Activated CD8-positive, alpha-beta memory T cell treated with anti-CD3 and anti-CD28 coated beads for 1 hour (primary cell): ENCODE measurements at places on chromosomes 7 and 10.

DNA sequence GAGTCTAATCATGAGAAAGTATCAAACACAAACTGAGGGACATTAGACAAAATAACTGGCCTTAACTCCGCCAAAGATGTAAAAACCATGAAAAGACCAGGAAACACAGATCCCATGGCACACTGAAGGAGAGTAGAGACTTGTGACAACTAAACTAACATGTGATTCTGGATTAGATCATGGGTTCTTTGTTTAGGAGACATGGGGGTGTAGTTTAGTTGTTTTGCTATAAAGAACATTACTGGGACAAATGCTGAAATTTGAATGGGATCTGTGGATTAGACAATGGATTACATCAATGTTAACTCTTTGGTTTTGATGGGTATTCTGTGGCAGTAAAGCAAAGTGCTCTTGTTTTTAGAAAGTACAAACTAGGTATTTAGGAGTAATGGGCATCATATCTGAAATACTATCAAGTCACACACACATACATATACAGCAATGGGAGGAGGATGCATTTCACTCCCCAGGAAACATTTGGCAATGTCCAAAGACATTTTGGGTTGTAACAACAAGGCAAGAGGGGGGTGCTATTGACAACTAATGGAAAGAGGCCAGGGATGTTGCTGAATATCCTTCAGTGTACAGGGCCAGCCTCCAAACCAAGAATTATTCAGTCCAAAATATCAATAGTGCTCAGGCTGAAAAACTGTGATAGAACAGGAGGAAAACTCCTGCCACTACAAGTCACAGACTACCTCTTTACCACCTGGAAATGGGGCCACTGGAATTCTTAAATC is 32.4 kb downstream of the WAPL start:
- no peak for DNase-seq

GRCh38 chr7:26667514-26668133 is 196.8 kb downstream of the SKAP2 start:
- peak; percentile 8 for DNase-seq

DNA sequence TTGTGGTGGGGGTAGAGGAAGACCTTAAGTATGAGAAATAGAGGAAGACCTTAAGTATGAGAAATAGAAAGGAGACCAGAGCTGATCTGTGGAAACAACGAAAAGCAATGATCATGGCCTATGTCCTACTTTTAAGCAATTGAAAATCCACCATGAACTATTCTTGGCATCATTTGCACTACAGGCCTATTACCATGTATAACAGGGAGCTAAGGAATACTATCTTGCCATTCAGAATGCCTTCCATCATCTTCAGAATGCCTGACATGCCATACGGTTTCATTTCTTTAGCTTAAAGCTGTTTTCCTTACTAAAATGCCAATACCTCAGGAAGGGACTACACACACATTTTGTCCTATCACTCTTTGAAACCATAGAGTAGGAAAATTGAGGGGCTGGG is 127.0 kb downstream of the CALCR start:
- DNase-seq = no peak

DNA sequence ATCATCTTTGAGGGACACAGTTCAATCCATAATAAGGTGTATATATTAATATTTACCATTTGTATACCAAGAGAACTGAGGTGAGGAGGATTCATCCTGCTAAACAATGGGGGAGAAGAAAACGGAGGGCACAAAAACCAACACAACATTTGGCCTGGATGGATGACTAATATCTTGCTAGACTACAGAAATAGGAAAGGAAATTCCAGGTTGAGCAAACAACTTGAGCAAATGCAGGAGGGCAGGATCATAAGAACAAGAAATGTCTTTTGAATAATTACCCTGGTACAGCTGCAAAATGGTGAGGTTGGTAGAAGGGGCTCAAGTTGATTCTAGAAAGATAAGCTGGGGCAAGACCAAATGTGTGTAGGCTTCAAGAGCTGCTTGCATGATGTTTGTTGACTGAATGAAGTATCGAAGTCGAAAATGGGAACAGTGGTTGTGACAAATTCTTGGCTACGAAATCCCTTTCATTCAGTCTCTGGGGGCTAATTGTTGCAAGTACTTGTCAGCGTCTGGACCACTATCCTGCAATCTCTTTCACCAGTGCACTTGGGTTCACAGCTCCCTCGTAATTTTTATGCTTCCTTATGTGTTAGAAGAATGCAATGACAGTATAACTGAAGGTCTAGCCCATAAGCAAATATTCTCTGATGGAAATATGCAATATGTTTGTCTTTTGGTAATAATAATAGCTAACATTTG is 176.2 kb downstream of the PTEN start:
- DNase-seq = no peak

DNA sequence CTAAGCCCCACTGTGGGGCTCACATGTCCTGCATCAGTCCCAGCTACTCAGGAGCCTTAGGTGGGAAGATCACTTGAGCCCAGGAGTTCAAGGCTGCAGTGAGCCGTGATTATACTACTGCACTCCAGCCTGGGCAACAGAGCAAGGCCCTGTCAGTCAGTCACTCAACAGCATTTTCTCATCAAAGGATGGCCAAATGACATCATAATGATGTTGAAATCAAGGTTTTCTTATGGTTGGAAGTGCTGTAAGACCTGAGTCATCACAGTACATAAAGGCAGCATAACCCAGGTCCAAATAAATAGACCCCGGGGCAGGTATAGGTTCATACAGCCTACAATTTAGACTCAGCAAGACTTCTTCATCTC is 341.1 kb downstream of the PARD3 start:
- no peak for DNase-seq

- DNase-seq = no peak
Measured at GRCh38 chr10:27948186-27948585, 50.7 kb downstream of the ODAD2 start.
